NCI-H2081 (cell line): ENCODE measurements at places on chromosomes 7 and 10.

DNA sequence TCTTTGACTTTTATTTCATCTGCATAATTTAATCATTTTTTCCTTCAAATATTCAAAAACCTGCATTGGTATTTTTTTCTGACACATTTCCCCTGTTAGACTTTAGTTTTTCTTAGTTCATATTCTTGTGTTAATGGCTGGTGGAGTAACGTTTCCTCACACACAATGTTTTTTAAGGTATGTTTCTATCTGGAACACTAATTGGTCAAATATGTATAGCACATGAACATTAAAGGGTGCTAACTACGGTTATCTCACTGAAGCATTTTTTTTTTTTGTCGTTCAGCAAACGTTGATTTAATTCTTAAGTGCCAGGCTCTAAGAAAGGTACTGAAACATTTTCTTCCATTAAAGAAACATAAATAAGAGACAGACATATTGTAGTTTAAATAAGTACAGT, 87.7 kb downstream of the PTPRZ1 start:
- no peak for DNase-seq

- DNase-seq = no peak
Observed at GRCh38 chr7:18163091-18163490, 135.4 kb upstream of the PRPS1L1 start.

GRCh38 chr10:14880229-14880628, 1.6 kb downstream of the SUV39H2 start:
- DNase-seq = no peak

DNA sequence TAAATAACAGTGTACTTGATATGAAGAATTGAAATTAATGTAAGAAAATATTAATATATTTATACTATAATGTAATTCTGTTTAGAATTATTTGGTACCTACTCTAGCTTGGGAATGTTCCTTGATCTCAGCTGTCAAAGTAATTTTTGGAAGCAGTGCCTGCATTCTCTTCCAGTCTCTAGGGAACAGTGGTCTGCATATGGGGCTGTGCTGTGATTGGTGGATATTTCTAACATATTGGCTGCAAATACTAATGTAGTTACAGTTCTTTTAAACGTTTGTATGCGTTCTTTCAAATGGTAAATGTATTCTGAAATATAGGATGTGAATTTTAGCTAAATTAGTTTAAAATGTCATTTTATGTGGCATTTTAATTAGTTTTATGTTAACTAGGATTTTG, 87.2 kb downstream of the PHF14 start:
- DNase-seq = no peak

DNA sequence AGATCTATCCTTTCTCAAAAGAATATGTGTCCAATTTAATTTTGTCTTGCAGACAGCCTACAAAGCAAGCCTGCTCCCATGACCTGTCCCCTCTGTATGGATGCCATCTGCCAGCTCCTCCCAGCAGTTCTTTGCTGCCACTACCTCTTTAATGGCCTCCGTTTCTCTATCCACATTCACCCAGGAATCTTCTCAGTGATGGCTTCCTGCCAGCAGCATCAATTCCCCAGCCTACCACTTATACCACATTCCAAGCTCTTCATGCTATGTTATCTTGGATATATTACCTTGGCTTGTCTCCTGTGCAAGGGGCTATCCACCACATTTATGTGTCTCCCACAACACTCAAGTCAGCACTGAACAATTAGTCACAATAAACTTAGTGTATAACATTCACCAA, 133.2 kb downstream of the VPS50 start:
- DNase-seq = no peak

GRCh38 chr7:106608661-106609060, 52.3 kb downstream of the CCDC71L start:
- no peak for DNase-seq

DNA sequence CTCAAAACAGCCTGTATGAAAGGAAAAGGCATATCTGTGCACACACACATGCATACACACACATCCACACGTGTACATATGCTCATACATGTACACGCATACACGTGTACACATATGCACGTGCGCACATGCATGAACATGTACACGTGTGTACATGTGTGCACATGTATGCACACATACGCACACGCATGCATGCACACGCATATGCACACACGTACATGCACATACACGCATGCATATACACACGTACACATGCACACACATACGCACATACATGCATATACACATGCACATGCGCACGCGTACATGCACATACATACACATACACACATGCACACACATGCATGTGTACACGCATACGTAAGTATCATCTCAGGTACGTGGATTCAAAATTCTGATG, 19.4 kb downstream of the DIP2C start:
- DNase-seq = no peak

- DNase-seq = no peak
Observed at GRCh38 chr10:79073784-79074432, 5.1 kb downstream of the ZMIZ1 start.

DNA sequence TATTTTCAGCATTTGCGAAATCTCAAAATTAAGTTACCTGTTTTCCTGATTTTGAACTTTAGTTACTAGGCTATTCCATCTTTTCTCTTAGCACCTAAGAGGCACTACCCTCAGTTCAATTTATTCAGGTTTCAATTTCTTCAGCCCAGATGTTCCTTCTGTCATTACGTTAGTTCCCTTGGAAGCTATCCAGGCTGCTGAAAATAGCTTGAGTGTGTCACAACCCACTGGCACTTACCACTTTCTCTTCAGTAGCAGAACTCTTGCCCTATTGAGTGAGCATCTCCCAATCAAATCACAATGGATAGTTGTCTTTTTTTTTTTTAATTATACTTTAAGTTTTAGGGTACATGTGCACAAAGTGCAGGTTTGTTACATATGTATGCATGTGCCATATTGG, 332.7 kb upstream of the LRGUK start:
- DNase-seq = peak; percentile 37

DNA sequence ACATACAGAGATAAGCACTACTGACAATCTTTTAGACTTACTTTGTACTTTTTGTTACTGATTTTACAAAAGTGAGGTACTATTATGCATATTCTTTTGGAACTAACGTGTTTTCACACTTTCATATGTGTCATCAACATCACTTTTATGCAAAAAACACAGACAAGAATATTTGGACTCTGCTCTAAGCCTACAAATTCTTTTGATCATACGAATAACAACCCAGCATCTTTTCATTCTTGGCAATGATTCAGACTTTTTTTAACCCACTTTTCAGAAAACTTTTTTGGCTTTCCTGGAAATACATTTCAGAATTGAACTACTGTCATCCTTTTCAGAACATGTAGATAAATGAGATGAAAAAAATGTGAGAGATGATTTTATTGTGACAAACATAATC, 30.2 kb downstream of the USP6NL start:
- DNase-seq = no peak

GRCh38 chr7:121017586-121017985, 29.1 kb downstream of the CPED1 start:
- DNase-seq = no peak

DNA sequence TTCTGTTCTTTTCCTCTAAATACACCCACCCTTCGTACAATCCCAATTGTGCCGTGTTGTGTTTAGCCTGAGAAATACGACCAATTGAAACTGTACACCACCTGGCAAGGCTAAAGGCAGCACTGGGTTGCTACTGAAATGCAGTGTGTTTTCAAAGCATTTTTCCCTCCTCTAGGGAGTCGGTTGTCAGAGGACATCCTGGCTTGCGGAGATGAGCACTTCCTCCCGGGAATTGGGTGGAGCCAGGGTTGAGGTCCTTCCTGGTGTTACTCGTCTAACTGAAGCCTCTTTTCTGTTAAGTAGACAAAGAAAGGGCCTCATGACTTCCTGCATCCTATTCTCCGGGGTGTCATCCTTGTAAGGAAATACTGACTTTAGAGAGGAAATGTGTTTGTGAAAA, 133.5 kb downstream of the MTPAP start:
- peak; percentile 0 for DNase-seq

DNA sequence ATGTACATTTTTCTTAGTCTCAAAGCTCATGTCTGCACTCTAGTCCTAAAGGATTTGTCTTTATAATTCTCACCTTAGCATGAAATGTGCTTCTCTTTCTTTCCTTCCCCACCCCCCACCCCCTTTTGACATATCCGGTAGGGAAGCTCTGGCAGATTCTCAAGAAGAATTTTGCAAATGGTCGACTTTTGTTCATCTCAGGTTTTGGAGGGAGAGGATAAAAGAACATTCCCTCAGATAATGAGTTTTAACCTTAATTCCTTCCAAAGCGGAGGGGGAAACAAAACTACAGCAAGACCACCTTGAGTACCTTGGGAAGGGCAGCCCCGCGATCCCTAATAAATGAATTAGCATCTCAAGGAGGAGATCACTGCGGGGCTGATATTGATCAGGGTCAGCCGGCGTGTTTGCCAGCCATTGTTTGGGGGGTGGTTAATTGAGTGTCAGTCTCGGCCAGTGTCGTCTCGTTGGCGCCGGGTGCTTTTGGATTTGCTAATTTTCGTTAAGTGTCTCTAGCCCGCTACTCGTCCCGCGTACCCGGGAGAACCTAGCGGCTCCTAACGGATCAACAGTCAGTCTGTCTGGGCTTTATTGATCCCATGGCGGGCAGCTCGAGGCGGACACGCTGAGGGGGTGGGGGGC, 874 bp upstream of the BAMBI start:
- no peak for DNase-seq

DNA sequence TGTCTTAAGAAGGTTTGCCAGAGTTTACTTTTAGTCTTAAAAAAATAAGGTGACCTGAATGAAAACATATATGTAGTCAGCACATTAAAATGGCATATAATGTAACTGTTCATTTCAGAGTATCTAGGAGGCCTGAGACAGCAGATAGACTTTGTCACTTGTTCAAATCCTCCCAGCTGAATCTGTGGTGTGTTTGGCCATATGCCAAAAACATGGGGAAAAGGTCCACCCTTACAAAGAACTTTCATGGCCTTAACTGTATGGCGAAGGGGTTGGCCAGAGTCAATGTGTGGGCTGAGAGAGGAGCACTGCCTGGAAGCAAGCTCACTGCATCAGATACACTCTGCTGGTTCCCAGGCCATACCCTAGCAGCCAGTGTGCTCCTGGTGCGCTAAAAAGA, 113.7 kb downstream of the ALOX5 start:
- no peak for DNase-seq

DNA sequence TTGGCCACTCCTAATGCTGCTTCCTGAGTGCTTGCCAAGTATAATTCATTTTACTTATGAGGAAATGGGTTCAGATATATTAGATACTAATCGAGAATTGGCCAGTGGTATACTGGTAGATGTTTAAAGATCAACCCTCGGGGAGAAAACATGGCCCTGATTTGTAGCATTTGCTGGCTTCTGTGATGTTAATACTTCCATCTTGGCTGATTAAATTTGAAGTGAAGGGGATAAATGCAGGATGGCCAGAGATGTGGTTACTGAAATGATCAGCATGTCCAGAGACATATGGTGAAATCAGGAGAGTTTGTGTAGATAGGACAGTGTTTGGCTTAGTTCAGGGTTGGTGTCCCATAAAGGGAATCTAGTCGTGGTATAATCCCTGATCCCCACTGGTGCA, 11.2 kb downstream of the UBE2D4 start:
- no peak for DNase-seq

DNA sequence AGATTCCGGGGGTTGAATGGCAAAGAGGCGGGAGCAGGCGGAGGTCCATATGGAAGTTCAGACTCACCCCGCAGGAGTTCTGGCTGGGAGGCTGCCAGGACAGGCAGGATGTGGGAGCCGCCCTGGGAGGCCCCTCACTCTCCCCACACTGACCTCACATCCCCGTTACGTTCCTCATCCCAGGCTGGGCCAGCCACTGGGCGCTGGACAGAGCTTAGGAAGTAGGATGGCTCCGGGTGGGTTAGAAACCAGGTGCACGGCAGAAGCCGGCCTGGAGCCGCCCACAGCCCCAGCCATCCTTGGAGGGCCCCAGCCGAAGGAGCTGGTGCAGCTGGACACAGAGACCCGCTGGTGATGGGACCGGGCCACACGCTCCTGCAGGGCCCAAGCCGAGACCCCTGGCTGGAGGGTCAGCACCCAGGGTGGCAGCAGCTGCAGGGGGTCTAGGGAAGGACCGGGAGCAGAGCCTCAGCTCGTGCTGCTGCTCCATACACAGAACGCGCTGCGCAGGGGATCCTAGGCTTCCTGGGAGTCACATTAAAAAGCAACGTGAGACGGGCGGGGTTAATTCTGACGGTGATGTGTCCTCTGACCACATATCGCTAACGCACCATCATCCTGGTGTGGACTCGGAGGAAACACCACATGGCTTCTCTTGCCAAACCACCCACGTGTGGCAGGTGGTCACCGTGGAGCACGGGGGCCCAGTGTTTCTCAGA, 98.6 kb upstream of the DIP2C start:
- DNase-seq = no peak
